ENCODE measurements at places on chromosomes 6 and 20.

GRCh38 chr20:57576617-57577550, 16.0 kb downstream of the PCK1 start:
- no peak for DNase-seq

GRCh38 chr6:105452376-105452775, 49.5 kb upstream of the PREP start:
- DNase-seq, result no peak

DNA sequence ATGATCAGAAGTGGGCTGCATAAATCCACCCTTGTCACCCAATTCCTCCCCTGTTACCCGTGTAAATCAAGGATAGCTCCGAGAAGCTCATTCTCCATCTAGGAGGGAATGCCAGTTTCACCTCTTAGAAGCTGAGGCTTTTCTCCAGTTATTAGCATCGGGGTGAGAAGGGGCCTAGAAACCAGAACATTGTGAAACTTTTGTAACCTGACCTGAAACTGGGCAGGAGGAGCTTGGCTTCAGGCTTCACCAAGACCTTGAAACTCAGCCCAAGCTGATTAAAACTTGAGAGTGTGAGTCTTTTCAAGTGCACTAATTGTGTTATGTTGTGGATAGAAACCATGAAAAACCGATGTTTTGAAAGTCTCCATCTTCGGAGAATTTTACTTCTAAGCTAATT, 103.1 kb downstream of the BMP2 start:
- no peak for DNase-seq

DNA sequence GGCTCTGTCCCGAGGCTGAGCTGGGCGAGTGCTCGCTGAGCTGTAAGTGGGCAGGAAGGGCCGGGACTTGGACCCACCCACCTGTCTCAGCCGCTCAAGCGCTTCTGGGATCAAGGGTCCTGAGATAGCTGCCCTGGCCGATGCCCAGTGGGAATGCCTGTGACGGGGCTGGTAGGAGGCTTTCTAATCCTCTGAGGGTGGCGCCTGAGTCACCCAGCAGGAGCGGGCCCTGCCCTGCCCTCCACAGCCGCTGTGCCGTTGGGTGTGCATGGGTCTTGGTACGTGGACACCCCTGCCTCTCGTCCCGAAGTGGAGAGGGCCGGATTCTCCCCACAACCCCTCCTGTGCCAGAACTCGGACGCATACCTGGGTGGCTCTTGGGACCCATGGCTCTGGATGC, 43.1 kb upstream of the GATA5 start:
- DNase-seq, result no peak

- no peak for DNase-seq
Measured at GRCh38 chr6:43457643-43458042, 2.3 kb upstream of the DLK2 start.

DNA sequence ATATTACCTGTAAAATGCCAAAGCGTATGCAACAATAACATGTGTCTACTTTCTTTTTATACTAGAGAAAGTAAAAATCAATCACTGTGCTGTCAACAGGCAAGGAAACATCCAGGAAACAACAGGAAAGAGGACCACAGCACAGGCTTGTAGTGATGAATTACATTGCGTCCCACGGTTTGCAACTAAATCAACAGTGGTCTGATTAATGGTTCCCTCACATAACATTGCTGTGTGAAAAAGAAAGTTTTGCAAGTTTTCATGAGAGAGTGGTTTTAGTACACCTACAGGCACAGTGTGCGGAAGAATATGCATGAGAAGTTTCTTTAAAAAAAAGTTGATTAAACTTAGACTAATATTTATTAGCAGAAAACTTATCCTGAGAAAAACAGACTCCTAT, 329.5 kb upstream of the HSF2 start:
- DNase-seq, result no peak

DNA sequence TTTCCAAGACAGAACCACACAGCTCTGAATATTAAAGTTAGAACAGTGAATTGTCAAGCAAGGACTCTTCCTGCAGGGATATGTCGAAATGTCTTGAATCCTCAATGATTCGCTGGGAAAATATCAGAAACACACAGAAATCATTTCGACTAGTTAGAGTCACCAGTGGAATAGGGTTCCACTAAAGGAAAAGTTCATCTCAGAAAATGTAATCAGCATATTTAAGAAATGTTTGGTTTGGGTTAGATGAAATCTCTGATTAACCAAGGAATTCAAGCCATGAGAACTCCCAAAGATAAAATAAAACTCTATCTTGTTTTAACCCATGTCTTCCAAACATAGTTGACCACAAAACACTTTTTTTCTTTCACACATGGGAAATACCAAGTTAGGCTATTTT, 621.0 kb upstream of the NRSN1 start:
- DNase-seq, result no peak

- peak; percentile 22 for DNase-seq
Measured at GRCh38 chr20:542777-543368, 717 bp downstream of the CSNK2A1 start.

GRCh38 chr20:32224463-32224862, 16.8 kb downstream of the POFUT1 start:
- DNase-seq, result no peak

GRCh38 chr20:14431568-14431967, 94.2 kb upstream of the FLRT3 start:
- no peak for DNase-seq

DNA sequence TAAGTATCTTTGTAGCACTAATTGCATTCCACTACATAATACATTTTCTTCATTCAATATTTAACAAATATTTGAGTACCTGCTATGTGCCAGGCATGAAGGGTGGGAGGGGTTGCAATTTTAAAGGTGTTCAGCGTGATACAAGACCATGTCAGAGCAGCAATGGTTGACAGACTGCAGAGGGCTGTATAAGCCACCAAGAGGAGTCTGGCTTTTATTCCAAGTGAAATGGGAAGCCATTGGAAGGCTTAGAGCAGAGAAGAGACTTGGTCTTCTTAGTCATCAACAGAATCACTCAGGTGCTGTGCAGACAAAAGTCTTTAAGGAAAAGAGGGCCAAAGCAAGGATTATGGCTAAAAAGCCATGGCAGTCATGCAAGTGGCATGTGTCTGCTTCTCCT, 360.8 kb upstream of the ARID1B start:
- no peak for DNase-seq

DNA sequence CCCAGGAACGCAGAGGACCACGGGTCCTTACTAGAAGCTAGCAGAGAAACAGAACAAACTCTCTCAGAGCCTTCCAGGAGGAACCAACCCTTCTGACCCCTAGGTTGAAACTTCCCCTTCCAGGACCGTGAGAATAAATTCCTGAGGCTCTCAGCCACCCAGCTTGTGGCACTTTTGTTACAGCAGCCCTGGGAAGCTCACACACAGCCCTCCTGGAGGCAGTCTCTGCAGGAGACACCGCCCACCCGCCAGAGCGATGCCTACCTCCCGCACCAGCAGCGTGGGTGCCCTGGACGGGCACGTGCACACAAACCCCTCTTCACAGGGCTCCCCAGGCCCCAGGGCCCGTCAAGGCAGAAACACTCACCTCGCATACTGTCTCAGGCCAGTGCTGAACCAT, 4.2 kb downstream of the RNASET2 start:
- peak; percentile 26 for DNase-seq

GRCh38 chr20:20823476-20823881, 111.0 kb upstream of the RALGAPA2 start:
- no peak for DNase-seq

DNA sequence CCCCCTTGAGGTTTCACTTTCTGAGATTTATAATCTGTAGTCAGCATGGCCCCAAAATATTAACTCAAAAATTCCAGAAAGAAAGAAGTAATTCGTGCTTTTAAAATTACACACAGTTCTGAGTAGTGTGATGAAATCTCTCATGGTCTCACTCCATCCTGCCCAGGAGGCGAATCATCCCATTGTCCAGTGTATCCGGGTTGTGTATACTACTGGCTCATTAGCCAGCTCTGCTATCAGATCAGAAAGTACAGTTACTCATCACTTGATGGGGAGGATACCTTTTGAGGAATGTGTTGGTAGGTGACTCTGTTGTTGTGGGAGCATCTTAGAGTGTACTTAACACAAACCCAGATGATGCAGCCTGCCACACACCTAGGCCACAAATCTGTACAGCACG, 65.2 kb downstream of the CDC5L start:
- DNase-seq, result no peak

DNA sequence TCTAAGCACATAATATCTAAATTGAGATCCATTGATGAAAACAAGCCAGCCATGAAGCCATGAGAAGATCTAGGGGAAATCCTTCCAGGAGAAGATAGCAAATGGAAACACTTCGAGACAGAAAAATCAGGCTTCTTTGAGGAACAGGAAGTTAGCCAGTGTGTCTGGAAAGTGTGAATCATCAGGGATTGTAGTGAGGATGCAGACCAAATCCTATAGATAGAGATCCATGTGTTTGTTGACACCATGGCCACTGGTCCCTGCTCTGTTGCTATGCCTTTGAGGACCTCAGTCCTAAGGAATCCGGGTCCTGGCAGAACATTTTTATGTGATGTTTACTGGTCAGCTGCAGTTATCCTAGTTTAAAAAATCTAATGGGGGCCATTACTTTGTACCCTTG, 6.6 kb upstream of the ELOVL2 start:
- no peak for DNase-seq

GRCh38 chr6:147641511-147641910, 133.0 kb downstream of the SAMD5 start:
- no peak for DNase-seq
